ENCODE measurements at places on chromosomes 3 and 15.

DNA sequence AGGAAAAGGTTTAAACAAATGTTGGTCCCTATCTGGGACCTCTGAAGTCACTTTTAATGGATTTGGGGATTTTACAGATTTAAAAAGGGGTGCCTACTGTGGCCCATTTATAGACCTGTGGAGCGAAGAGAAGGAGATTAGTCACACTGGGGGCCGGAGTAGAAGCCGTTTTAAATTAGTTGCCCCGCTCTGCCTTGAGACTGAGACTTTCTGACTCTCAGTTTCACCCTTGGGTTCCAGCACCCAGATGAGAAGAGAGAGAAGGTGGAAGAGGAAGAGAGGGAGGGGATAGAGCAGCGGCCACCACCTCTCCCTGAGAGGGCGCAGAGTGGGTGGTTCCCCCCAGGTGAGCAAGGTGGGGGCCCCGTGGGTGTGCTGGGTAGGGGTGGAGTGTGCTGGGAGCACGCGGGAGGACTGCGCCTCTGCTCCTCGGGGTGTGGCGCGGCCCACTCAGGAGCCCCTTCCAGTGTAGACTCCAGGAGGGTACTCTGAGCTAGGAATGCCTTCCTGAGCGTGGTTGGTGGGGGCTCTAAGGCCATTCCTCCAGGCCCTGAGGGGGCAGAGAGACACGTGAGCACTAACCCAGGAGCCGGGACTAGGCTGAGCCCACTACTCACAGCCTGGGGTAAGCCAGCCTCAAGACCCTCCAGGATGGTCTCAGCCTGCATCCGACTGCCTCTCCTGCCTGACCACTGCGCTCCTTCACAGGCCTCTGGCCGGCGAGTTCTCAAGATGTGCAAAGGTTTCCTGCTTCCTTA, 32.6 kb upstream of the RAB6B start:
- no peak for DNase-seq

- DNase-seq: no peak
These were observed 11.5 kb downstream of the GATA2 start for GRCh38 chr3:128481438-128481942.

DNA sequence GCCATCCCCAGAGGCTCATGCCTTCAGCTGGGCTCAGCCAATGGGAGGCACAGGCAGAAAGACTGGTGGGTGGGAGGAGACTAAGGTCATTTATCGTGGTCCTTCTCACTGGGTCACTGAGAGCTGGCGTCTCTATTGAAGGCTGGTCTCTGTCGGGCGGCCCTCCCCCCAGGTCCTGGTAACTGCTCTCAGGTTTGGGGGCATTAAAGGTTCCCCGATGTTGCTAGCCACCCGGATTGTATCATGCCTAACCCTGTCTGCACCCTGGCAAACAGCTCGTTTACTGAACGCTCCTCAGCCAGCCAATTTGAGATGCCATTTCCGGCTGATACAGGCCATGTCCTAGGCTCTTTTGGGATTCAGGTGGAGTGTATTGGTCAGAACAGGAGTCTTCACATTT, 10.5 kb downstream of the SELENOS start:
- DNase-seq: no peak

- no peak for DNase-seq
These were observed 111.4 kb downstream of the WNT7A start for GRCh38 chr3:13768453-13768852.

- peak; percentile 40 for DNase-seq
These were observed 452 bp downstream of the BBX start for GRCh38 chr3:107523289-107523538.

DNA sequence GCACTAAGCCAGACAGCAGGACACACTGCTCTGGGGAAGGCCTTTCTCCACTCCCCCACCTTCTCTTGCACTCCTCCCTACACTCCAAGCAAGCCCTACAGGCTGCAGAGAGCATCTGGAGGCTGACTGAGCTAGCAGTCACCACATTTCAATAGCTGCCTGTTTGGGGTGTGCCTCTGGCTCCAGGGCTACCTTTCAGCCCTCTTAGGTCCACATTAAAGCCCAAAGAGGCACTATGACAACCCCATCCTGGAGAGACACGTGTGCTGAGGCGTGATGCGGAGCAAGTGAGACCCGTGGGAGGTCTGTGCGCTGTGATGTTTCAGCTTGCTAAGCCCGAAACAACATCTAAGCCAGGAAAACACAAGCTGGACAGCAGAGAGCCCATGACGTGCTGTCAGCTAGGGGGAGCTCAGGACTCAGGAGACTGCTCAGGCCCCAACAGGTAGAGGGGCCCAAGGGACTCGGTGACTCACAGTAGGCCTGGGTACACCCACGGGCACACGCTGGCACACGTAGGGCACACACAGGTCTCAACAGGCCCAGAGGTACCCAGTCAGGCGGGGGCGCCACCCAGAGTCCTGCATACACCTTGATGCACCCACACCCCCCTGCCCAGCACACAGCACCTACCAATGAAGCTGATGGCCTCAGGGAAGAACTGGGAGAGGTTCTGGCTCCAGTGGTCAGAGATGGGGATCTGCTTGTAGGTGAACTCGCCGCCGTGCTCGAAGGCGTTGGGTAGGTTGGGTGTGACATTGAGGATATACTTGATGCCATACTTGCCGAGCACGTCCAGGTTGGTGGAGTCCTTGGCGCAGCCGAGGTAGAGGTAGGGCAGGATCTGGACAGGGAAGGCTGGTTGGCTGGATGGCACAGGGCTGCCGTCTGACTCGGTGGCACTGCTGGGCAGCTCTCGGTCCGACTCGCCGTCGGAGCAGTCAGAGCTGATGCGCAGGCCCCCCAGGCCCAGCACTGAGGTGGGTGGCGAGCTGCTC, 2.8 kb downstream of the DUSP7 start:
- peak; percentile 57 for DNase-seq

DNA sequence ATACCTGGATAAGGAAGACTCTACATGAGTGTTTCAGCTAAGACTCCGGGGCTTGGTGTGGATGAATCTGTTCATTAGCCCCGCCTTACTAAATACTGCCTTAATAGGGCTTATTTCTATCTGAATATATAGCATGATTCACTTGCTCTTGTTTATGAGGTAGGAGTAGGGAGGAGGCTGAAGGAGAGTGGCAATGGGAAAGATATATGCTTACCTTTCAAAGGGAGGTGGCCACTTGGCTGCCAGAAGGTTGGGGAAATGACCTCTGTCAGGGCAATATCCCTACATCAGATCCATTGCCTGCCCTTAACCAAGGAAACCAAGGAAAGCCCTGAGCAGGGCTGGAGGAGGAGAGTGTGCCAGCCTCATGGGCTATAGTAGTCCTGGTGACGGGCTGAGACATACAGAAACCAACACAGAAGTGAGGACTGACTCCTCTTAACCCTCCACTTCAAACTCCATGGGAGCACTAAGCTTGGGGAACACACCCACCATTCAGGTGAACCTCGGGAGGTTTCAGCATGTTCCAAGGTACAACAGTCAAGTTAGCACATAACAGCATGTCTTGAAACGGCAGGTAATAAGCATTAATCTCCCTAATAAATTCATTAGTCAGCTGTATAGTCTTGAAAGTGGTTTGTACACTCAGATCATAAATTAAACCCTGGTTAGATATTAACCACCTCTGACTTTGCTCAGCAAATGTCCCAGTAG, 80.1 kb downstream of the EOMES start:
- DNase-seq: no peak

DNA sequence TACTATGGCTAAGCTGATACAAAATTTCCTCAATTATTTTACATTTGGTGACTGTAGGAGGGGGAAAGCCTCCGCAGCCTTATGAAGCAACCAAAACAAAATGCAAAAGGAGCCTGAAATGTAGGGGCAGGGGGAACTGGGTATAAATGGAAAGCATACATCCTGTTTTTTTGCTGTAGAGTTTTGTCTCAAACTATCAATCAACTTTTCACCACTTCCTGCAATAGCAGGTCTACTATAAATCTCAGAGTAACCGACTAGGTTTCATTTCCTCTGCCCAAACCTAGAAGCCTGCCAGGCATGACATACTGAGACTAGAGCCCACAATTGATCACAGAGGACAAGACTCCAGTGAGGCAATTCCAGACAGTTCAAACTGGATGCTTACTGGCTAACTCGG, 91.3 kb downstream of the SHQ1 start:
- no peak for DNase-seq

GRCh38 chr3:182735672-182736071, 57.6 kb upstream of the ATP11B start:
- no peak for DNase-seq

GRCh38 chr15:57563416-57563815, 28.3 kb upstream of the MYZAP start:
- no peak for DNase-seq

GRCh38 chr3:36399933-36400332, 19.6 kb downstream of the STAC start:
- DNase-seq: no peak

- DNase-seq: no peak
These were observed 38.4 kb upstream of the MBNL1 start for GRCh38 chr3:152230370-152230769.

DNA sequence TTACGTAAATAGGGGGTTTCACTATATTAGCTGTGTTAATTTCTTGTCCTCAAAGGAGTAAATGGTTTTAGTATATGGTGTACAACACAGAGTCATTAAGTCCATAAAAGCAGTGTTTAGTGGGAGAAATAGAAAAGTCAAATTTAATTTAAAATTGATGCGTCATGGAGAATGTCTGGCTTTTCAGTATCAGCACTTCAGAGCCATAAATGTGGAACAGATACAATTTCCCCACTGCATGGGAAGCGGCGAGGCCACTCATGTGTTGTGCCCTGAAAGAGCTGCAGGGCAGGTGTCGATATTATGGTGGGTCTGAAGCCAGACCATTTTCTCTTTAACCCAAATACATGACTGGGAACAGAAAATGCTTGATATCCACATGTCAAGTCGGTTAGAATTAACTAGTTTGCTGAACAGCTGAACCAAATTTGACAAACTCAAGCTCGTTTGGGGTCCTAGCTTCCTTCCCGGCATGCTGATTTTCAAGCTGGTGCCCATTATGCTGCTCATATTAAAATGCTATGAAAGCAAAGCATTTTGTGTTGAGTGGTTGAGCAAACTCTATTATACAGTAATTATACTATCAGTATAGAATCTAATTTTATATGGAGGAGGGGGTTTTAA, 364.6 kb upstream of the TBL1XR1 start:
- no peak for DNase-seq

DNA sequence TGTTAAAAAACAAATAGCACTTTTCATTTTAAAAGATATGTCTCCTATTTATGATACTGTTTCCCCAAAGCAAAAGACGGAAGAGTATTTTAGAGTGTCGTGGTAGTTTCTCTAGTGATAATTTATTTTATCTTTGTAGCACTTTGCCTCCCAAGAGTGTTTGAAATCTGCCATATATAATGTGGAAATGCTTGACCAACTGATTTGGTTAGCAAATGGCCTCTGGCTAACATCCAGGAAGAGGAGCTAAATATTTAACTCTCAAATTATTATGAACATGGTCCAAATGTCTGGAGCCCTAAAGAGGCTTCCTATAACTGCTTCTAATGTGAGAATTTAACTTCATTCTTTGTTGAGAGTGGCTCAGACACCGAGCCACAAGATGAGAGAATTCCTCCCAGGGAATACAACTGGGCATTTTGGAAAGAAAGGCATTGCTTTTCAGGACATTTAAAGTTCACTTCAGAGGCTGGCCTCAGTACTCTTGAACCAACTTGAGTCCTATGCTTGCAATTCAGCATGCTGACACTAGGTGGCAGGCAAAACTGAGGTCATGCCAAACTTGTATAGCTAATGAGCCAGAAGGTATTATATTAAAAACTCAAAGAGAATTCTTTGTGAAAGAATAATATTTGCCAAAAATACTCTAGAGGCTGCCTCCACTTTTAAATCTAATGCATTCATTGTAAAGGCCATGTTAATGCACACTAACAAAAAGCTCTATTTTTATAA, 104.5 kb downstream of the RARB start:
- DNase-seq: no peak

- no peak for DNase-seq
These were observed 25.5 kb downstream of the SLC12A8 start for GRCh38 chr3:125186800-125187598.

GRCh38 chr15:25724899-25725298, 138.2 kb downstream of the ATP10A start:
- DNase-seq: no peak

DNA sequence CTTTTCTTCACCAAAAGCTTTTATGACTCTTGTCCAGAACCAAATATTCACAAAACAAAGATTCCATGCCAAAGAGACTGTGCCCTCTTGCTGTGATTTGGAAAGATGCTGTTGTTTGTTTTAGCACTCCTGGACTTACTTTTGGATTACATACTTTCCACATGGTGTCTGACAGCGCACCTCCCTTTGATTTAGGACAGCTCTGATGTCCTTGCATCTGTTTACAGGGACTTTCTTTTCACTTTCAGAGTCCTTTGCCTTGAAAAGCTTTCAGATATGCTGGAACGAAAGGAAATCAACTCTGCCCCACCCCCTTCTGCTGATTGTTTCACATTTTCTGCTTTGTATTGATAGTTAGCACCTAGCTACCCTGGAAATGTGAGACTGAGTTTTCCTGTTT, 133.0 kb upstream of the NR2E3 start:
- no peak for DNase-seq

DNA sequence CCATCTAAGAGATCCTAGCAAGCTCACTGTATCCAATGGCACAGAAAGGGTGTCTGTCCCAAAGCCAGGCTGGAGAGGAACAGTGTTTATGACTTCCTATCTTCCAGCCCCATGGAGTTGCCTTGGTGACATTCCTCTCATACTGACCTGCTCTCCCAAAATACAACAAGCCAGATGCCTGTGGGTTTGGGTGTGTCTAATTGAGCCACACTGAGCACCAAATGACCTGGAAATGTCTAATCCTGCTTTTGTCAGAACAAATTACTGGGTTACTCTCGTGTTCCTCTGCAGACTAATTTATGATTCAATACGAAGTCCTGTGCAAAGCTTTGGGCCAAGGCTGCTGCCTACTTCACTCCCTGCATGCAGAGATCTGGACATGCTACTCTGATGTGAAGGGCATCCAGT, 98.1 kb upstream of the STRIT1 start:
- DNase-seq: no peak

GRCh38 chr3:160885791-160886286, 129.8 kb downstream of the PPM1L start:
- DNase-seq: peak; percentile 69

DNA sequence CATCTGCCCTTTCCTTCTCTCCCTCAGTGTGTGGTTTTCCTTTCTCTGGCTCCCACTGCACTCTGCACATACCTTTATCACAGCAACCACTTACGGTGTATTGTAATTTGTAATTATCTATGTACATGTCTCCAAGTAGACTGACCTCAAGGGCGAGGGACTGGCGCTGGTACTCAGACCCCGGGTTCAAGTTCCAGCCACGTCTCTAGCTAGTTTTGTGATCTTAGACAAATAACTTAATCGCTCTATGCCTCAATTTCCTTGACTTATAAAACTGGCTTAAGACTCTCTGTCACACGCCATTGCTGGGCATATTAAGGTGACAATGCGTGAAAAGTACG, 607 bp upstream of the SENP2 start:
- DNase-seq: no peak

- no peak for DNase-seq
These were observed 224.0 kb downstream of the DPH6 start for GRCh38 chr15:35321926-35322325.

DNA sequence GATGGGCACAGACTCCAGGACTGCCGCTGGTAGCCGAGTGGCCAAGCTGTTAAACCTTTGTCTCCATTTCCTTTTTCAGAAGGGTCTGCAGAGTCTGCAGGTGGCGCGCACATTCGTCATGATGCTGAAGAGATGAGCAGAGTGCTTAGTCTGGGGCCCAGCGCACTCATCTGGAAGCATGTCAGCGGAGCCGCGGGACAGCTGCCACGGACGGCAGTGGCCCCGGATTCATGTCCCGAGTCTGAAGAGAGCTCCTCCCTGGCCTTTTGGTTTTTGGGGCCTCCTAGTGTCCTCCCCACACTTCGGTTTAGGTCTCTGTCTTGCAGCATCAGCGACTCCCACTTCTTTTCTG, 42.6 kb downstream of the KLHL25 start:
- DNase-seq: no peak

Data from amygdala (tissue), 56 donors.